ENCODE measurements at places on chromosomes 12 and 14.

GRCh38 chr12:30847259-30847658 is 79.3 kb upstream of the TSPAN11 start:
- no peak for DNase-seq

GRCh38 chr12:5924342-5924741 is 20.7 kb downstream of the ANO2 start:
- DNase-seq, result no peak

- no peak for DNase-seq
These were observed 31.4 kb upstream of the SNAPC1 start for GRCh38 chr14:61730756-61731373.

DNA sequence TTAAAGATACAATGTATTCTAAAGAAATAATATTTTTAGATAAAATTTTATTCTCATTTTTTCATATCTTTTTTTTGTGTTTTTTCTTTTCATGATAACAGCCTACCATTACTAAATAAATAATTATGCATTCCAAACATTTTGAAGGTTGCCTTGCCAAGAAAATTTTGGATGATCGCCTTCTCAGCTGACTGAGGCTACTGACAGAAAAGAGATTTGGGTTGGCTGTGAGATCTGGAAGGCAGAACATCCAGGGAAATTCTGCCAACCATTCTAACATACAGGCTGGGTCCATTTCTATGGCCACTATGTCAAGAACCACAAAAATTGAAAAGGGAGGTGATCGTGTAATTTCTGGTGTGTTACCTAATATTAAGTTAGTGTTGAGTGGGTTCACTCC is 48.1 kb downstream of the GALNT8 start:
- no peak for DNase-seq

DNA sequence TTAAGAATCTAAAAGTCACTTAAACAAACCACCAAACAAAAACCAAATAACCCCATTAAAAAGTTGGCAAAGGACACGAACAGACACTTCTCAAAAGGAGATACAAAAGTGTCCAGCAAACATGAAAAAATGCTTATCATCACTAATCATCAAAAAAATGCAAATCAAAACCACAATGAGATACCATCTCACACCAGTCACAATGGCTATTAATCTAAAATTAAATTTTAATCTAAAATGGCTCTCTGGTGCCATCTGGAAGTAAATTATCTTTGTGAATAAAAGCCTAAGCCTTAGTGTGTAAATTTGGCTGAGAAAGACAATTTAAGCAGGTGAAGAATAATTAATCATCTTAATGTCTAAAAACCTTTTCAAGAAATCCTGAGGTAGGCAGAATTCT is 204.5 kb upstream of the PPFIA2 start:
- DNase-seq, result no peak

GRCh38 chr12:131910302-131911027 is 16.0 kb downstream of the ULK1 start:
- no peak for DNase-seq

GRCh38 chr12:124771462-124772288 is 92.0 kb downstream of the SCARB1 start:
- DNase-seq, result peak; percentile 91

GRCh38 chr12:10554756-10555481 is 49.2 kb downstream of the EIF2S3B start:
- DNase-seq, result no peak

DNA sequence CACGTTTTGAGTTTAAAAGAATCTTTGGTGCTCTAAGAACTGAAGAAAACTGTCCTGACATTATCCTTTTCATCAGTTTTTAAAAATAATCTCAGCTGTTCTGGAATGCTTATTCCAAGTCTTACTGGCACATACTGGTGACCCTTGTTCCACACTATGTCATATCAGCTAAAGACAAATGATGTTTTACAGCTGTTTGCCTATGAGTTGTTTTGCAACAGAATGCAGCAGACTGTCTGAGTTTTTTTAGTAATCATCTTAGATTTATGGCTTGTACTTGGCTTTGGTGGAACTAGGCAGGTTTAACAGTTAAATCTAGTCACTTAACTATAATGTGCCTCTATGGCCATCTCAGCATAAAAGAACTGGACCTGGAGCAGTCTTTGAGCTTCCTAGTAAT is 91.6 kb upstream of the GRIN2B start:
- no peak for DNase-seq

- DNase-seq, result no peak
These were observed 27.4 kb upstream of the PTHLH start for GRCh38 chr12:27999970-28000369.

DNA sequence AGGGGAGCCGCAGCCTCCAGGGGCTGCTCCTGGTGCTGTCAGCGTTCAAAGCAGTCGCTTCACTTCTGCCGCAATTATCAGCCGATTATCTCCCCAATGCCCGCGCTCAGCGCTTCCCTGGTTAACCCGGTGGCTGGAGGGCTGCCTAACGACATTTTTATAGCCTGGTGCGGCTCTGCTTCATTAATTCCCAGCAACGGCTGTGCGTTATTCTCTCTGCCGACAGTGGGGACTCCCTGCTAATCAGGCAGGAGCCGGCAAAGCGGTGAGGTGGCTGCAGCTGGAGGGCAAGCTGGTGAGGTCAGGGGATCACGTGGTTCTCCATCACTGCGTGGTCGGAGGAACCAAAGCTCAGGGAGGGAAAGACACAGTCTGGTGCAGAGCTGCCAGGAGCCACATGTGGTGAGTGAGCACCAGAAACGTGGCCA is 62.9 kb downstream of the GLRX5 start:
- no peak for DNase-seq

DNA sequence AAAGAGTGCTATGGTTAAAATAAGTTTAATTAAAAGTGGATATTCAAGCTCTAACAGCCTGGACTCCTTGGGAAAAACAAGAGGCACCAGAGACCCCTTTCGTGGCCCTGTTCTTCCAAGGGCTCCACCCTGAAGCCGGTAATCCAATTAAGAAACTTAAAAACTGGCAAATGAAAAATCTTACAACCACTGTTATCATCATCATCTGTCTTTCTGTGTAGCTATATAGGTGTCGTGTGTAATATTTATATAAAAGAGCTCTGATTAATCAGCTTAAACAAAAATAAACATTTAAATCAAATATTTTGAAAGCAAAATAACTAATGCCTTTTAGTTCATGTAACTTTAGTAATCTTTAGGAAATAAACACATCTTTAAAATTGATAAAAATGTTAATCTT is 4.5 kb downstream of the ATF1 start:
- DNase-seq, result no peak

DNA sequence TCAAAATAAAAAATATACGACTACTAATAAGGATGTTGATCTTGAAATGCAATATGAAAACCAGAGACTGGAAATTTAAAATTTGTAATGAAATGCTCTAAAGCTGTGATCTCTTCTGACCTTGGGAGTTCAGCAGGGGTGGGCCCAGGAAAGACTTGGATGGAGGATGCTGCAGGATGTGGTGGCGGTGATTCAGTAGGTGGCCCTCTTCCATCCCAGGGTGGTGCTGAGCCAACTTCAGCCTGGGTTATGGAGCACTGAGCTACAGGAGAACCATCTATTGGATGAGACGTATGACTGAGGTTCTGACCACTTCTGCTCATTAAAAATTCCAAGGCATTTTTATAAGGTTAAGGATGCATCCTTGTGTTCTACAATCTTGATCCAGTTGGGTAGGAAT is 6.9 kb upstream of the PDE3A start:
- DNase-seq, result no peak

GRCh38 chr12:85527192-85527591 is 247.2 kb downstream of the ALX1 start:
- DNase-seq, result no peak

DNA sequence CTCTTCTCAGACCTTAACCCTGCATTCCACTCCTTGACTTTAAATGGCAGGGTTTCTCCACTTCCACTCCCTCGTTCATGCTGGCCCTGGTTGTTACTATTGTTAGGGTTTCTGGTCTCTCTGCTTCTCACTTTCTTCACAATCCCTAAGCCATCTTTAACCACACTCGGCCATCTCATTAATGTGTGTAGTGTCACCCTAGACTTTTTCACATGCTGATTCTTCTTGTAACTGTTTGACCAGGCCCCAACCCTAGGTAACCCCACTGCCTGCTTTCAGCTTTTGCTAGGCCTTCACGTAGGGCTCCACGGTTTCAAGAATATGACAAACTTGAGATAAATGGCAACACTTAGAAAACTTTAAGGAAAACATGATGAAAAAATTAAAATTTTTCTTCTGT is 195.1 kb downstream of the IPO8 start:
- DNase-seq, result no peak

- DNase-seq, result no peak
These were observed 2.1 kb downstream of the CKAP4 start for GRCh38 chr12:106245767-106246166.

DNA sequence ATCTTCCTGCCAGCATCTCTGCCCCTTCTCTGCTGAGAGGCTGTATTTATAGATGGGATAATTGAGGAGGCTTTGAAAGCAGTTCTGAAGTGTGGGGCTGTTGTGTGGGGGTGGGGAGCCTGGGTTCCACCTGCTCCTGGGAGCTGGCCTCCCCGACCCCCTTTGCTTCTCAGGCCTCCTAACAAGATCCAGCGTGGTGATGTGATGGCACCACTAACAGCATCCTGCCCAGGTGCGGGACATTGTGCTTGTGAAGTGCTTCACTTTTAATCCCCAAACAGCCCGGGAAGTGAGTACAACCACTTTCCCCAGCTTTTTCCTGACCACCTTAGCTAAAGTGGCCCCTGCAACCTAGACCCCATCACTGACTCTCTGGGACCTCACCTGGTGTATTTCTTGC is 95.1 kb upstream of the NRXN3 start:
- DNase-seq, result no peak

GRCh38 chr12:57296291-57296690 is 45.3 kb upstream of the STAC3 start:
- no peak for DNase-seq

DNA sequence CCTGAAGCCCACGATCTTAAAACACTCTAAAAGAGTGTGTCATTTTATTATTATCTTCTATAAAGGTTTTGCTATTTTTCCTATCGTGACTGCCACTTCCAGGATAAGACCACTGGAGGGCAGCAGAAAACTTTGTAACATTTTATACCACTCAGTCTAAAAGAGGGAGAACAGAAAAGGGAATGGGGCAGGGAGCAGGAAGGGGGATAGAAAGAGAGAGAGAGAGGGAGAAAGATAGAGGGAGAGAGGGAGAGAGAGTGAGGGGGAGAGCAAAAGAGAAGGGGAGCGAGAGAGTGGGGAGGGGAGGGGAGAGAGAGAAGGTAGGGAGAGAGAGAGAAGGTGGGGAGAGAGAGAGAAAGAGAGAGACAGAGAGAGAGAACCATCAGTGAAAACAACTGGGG is 2.0 kb upstream of the ART4 start:
- peak; percentile 43 for DNase-seq

- no peak for DNase-seq
These were observed 85.8 kb downstream of the ATP23 start for GRCh38 chr12:58026897-58027891.

All from stimulated activated CD4-positive, alpha-beta T cell treated with anti-CD3 and anti-CD28 coated beads, Interleukin-2, amount 100 ng/mL, for 24 hours (primary cell).